Stimulated activated naive B cell treated with anti-CD40 and anti-IgM and Interleukin-4, amounts not matched to agents 10 μg/mL and 1 μg/mL and 100 μg/mL, for 72 hours (primary cell): ENCODE measurements at places on chromosomes 1 and 21.
A peak's percentile ranks its signal among the peaks of the same experiment; 100 is the strongest.

DNA sequence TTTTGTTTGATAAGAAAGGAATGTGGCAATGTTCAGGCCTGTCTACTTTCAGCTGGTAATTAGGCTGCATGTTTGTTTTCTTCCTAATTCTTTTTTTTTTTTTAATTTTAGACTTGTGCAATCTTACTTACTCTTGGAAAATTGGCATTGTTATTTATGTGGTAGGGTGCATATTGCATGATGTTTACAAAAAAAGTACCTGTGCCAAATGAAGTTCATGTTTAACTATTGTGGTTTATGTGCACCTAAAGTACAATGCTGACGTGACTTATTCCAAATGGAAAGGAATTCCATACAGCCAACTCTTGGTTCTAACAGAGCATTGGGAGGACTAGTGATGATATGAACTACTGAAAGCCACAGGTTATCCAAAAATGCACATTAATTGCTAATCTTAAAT is 51.0 kb downstream of the KCNK2 start:
- no peak for DNase-seq

GRCh38 chr1:44406737-44407429 is 1.8 kb downstream of the RNF220 start:
- DNase-seq: peak; percentile 18

- no peak for DNase-seq
Observed at GRCh38 chr1:155983191-155984024, 5.1 kb upstream of the ARHGEF2 start.

- no peak for DNase-seq
Observed at GRCh38 chr1:225881081-225881958, 860 bp downstream of the TMEM63A start.

GRCh38 chr1:35288761-35289160 is 20.3 kb downstream of the ZMYM4 start:
- DNase-seq: no peak

DNA sequence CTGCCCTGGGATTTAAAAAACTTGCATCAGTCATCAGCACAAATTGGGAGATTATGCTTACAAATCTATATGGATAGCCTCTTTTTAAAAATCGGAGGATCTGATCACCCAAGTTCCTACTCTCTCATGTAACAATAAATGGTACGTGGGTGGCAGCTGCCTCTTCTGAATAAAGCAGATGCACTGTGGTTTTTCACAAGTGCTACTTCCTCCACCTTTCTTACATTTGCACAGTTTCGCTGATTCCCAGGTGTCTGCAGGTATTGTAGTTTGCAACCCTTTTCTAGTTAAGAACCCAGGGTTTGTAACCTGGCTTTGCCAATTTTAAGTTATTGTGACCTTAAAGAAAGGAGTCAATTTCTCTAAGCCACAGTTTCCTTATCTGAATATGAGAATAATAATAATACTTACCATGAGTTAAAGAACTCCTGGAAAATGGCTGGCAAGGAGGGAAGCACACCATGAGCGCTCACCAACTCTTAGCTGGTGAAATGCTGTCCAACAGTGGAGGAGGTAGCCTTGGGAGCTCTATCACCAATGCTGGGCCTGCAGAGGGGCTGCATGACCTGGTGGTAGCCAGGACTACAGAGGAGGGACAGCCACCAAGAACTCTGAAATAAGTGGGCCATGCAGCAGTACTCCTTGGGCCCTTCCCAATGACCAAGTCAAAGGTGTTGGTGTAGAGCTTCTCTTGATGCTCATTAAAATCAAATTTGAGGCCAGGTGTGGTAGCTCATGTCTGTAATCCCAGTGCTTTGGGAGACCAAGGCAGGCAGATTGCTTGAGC is 30.2 kb upstream of the KCNA2 start:
- DNase-seq: peak; percentile 47

- DNase-seq: no peak
Observed at GRCh38 chr1:184630679-184631060, 124.0 kb downstream of the EDEM3 start.
